Stimulated activated CD4-positive, alpha-beta T cell treated with anti-CD3 and anti-CD28 coated beads, Interleukin-15, amount 100 ng/mL, for 48 hours (primary cell): ENCODE measurements at places on chromosomes 3 and 15.

DNA sequence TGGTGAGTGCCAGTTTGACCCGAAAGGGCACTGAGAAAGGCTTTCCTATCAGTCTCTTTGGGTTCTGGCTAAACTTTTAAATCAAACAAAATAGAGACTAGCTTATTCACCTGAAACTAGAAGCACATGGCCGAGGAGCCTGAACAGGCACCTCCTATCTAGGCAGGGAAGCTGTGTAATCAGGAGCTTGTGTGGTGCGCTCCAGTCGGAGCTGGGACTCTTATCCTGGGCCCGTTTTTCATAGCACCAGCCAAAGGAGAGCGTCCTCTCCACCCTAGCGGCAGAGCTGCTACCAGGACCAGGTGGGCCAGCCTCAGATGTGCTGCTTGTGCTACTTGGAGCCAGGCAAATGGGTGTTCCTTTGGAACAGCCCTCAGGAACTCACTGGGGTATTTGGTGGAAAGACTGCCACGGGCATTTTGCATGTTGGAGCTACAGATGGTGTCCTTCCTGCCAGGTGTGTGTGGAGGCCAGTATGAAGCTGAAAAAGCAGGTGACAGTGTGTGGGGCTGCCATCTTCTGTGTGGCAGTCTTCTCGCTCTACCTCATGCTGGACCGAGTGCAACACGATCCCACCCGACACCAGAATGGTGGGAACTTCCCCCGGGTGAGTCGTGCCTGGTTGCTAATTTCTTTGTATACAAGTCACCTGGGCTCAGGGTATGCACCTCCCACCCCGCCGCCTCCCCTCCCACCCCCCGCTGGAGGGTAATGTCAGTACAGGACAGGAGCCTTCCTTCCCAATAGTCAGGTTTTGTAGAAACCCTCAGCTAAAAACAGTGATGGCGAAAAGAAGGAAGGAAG, 833 bp downstream of the MAN2A2 start:
- DNase-seq = no peak

- DNase-seq = no peak
Measured at GRCh38 chr3:178435575-178435974, 100.7 kb upstream of the KCNMB2 start.

DNA sequence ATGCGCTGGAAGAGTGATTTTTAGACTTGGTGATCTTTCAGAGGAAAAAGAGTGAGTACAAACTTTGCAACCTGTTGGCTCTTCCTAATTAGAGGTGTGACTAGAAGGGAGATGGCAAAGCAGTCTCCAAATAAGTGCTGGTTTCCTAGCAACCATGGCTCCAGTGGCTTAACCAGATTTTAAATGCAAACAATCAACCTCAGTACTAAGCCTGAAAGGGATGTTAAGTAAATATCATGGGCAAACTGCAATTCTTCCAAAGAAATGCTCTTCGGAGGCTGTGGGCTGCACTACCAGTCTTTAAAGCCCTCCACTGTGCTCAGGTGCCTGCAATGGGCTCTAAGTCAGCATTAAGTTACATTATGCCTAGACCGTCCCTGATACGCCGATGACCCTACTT, 678.1 kb upstream of the CCDC54 start:
- DNase-seq = no peak

DNA sequence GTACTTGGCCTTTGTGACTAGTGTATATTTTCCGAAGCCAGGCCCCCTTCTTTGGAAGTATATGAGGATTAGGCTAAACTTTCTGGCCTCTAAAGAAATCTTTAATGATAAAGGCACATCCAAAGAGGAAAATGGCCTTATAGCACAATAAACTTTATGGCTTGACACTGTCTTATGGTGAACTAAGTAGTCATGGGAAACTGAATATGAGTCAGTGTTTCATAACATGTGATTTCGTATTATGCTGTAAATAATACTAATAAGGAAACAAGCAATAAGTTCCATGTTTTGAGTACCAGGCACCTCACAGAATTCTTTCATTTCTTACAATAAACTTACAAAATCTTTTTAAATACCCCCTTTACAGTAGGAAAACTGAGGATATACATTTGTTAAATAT, 8.2 kb downstream of the ZPLD1 start:
- DNase-seq = no peak

- DNase-seq = no peak
Measured at GRCh38 chr3:177981576-177981975, 554.7 kb upstream of the KCNMB2 start.

DNA sequence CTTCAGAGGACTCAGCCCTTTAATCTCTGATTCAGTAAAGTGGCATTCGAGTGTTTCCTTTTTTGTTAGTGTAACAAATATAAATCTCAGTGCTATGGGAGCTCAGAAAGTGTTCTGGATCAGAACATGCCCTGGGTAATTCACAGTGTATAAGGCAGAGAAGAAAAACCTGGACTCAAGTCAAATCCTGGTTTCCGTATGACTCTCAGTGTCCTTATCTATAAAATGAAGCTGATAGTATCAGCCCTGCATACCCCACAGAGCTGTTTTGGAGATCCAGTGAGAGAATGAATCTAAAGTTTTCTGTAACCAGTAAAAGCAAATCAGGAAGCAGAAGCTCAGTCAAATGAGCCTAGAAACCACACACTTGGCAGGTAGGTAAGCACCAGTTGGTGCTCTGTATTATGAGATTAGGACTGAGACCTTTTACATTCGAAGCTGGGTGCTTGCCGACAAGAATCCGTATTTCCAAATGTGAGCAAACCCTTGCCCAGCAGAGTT, 67.2 kb downstream of the IL1RAP start:
- no peak for DNase-seq

DNA sequence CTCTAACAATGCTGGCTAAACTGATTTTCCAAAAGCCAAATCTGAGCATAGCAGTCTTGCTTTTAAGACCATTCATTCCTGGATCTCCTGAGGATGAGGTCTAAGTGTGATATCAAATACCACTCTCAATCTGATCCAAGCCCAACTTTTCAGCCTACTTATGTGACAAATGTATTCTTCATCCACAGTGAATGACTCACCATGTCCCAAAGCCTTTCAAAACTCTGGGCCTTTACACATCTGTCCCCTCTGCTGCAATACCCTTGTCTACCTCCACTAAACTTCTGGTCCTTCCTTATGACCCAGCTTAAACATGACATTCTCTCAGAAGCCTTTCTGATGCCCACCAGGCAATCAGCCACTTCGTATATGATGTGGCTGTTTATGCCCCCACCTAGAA, 4.6 kb downstream of the ANAPC13 start:
- DNase-seq = no peak

GRCh38 chr3:10561946-10562560, 56.7 kb upstream of the ATP2B2 start:
- DNase-seq = peak; percentile 7

GRCh38 chr15:68001811-68002210, 52.3 kb upstream of the PIAS1 start:
- DNase-seq = no peak

GRCh38 chr3:65714134-65714533, 324.6 kb downstream of the MAGI1 start:
- no peak for DNase-seq

GRCh38 chr3:194326968-194327217, 24.2 kb downstream of the CPN2 start:
- DNase-seq = no peak

DNA sequence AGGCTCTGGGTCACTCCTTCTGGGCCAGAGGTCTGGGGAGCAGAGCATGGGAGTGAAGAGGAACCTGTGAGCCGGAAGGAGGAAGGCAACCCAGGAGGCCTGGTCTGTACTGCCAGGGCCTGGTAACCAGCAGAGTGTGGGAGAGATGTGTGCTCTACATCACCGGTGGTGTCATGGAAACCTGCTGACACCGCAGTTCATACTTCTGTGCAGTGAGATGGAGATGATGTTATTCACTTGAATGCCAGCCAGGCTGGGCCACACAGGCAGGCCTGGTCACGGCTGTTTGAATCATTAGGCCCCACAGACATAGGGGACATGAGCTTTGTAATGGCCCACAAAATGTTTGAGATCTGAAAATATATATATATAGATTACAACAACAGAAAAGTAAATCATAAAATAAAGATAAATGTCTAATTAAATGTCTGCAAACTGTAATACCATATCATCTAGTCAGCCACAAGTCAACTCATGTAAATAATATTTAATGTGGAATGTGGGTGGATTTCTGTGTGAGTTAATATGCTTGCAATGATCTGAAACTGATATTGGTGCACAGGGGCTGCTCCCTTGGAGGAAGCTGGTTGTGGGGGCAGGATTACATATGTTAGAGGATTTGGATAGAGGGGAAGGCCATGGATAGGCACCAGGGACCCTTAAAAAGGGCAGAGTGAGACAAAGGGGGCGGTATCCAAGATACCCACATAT, 108.5 kb upstream of the PFN2 start:
- no peak for DNase-seq
